Neural crest cell (in vitro differentiated cells): ENCODE measurements at places on chromosomes 11 and 22.

DNA sequence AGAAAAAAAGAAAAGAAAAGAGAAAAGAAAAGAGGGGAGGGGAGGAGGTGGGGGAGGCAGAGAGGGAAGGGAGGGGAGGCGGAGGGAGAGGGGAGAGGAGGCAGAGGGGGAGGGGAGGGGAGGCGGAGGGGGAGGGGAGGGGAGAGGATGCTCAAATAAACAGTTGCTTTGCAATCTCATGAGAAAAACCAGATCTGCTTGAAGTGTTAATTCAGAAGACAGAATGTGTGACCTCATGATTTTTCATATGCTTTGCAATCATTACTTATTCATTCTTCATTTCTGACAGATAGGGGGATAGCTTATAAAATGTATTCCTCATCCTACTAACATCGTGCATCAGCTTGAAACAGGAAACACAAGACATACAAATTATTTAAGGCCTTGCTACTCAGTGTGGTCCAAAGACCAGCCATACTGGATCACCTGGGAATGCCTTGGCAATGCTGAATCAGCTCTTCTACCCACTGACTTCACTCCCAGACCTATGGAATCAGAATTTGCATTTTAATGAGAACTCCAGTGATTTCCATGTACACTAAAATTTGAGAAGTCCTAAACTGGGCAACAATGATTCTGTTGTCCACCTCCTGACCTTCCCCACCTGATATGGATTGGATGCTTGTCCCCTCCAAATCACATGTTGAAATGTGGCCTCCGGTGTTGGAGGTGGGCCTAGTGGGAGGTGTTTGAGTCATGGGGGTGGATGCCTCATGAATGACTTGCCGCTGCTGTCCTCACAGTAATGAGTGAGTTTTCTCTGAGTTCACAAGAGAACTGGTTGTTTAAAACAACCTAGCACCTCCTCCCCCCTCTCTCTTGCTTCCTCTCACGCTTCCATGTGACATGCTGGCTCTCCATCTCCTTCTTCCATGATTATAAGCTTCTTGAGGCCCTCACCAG is 69.2 kb downstream of the CCDC34 start:
- DNase-seq = no peak

DNA sequence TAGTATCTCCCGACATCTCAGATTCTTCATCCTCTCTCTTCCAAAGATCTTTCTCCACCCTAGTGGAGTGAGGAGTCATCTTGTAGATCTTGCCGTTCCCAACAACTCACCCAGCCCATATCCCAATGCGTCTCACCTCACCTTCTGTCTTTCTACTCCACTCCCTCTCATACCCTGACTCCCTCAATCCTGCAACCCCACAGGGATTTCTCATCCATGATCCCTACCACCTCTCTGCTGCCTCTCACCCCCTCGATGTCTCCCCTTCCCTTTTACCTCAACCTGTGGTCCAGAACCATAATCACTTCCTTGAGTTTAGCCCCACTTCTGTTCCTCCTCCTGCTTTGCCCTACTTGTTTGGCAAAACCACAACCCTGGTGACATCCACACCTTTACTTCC is 41.7 kb downstream of the OTOG start:
- DNase-seq = no peak

- DNase-seq = no peak
Measured at GRCh38 chr22:48890693-48891554, 936.7 kb downstream of the BRD1 start.

- no peak for DNase-seq
Measured at GRCh38 chr11:113384551-113384950, 3.0 kb upstream of the ANKK1 start.

GRCh38 chr11:65427691-65428577 is 5.3 kb downstream of the NEAT1 start:
- DNase-seq = no peak
